ENCODE measurements at places on chromosomes 2 and 18. TPM values are rescaled to one million over a fixed set of nuclear protein-coding genes. Genes with fewer than 3 reads are reported as not detected.

GRCh38 chr2:239399921-239400595 is 762 bp downstream of the HDAC4 start:
- no peaks in the 10 kb centered on the region for H3K36me3 ChIP-seq
- DNase-seq = no peak
- H3K27me3 ChIP-seq = no peaks in the 10 kb centered on the region
- H3K4me1 ChIP-seq = peaks cover 22% of the 10 kb centered on the region

Gene REG3G
- total RNA-seq = not detected

Gene HOXD4
- total RNA-seq = not detected

GRCh38 chr2:237732790-237733381 is 65.7 kb upstream of the RBM44 start:
- DNase-seq = no peak
- peak overlapping the region; percentile 94 for H3K27ac ChIP-seq
- H3K36me3 ChIP-seq = peaks cover 4% of the 10 kb centered on the region
- peaks cover 59% of the 10 kb centered on the region for H3K4me1 ChIP-seq

DNA sequence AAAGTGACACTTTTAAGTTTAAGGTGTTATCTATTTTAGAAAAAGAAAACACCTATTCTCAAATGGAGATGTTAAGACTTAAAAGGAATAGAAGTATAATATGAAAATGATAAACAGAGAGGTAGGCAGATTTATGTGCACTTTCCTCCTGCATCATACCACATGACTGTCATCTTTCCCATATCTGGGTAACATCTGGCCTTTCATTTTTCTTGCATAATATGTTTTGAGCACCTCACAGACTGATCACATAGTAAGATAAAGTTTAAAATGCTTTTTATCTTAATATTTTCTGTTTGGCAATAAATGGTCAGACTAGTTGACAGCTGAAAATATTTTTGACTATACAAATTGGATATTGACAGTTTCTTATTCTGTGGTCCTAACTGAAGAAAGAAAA is 1852.1 kb upstream of the PIK3C3 start:
- H3K27ac ChIP-seq = no peak overlapping the region
- no peaks in the 10 kb centered on the region for H3K4me1 ChIP-seq
- H3K4me3 ChIP-seq = no peak overlapping the region
- H3K27me3 ChIP-seq = no peaks in the 10 kb centered on the region

DNA sequence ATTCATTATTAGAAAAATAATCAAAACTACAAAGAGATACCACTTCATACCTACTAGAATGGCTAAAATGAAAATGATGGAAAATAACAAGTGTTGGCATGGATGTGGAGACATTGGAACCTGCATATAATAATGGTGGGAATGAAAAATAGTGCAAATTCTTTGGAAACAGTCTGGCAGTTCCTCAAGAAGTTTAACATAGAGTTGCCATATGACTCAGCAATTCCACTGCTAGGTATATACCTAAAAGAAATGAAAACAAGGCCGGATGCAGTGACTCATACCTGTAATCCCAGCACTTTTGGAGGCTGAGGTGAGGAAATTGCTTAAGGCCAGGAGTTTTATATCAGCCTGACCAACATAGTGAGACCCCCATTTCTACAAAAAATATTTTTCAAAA is 41.6 kb upstream of the ACYP2 start:
- no peaks in the 10 kb centered on the region for H3K27me3 ChIP-seq
- no peak for DNase-seq
- no peaks in the 10 kb centered on the region for H3K36me3 ChIP-seq
- no peak overlapping the region for H3K4me3 ChIP-seq
- no peaks in the 10 kb centered on the region for H3K4me1 ChIP-seq

Gene GALR1
- not detected for total RNA-seq

GRCh38 chr2:63555931-63556330 is 32.3 kb downstream of the WDPCP start:
- no peaks in the 10 kb centered on the region for H3K36me3 ChIP-seq
- DNase-seq = no peak
- H3K4me1 ChIP-seq = no peaks in the 10 kb centered on the region
- H3K4me3 ChIP-seq = no peak overlapping the region

Gene SPHKAP
- not detected for total RNA-seq

DNA sequence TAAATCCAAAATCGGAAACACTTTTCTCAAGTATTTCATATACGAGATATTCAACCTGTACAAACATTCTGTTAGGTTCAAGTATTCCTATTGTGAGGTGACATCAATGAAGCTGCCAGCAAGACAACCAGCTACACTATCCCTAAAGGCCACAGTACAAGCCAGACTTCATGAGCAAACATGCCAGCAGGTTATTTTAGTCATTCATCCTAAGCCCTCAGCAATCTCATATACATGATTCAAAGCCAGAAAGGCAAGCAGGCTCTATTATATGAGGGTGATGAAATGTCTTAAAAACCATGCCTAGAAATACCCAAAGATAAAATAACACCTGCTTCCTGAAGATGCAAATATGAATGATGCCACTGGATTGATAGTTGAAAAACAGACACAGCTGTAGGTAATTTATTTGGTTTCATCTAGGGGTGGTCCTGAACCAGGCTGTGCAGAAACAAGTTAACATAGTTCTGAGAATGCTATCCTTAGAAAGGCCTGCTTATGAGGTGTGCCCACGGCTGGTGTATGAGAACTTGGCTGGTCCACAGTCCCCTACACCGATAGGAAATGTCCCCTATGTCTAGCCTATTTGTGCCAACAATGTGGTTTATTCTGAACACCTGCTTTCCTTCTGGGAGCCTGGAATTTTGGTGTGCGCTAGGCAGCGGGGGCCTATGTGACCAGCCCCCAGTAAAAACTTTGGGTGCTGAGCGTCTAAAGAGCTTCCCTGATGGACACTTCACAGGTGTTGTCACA is 48.2 kb upstream of the KIDINS220 start:
- no peak for DNase-seq
- H3K4me3 ChIP-seq = no peak overlapping the region
- H3K4me1 ChIP-seq = no peaks in the 10 kb centered on the region
- no peaks in the 10 kb centered on the region for H3K27me3 ChIP-seq
- no peak overlapping the region for H3K27ac ChIP-seq

Data from T-helper 17 cell (primary cell).